Mesothelial cell of epicardium (in vitro differentiated cells): ENCODE measurements at places on chromosomes 1 and 21.
A peak's percentile ranks its signal among the peaks of the same experiment; 100 is the strongest.

DNA sequence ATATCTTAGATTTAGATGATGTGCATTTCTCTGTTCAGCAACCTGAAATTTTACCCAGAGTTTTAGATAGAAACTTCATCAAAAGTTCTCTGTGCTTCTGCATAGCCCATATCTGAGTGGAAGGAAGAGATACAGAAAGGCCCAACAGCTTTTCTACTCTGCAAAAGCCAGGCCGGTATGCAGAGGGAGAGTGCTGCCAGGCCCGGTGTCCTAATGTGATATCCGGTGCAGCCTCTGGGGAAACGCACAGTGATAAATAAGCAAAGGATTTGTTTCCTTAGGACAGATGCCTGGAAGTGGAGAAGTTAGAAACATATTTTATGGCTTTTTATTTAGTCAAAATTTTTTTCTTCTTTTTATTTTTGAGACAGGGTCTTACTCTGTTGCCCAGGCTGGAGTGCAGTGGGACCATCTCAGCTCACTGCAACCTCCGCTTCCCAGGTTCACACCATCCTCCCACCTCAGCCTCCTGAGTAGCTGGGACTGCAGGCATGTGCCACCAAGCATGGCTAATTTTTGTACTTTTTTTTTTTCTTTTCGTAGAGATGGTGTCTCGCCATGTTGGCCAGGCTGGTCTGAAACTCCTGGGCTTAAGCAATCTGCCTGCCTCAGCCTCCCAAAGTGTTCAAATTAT, 145.8 kb downstream of the PATJ start:
- no peak for DNase-seq

DNA sequence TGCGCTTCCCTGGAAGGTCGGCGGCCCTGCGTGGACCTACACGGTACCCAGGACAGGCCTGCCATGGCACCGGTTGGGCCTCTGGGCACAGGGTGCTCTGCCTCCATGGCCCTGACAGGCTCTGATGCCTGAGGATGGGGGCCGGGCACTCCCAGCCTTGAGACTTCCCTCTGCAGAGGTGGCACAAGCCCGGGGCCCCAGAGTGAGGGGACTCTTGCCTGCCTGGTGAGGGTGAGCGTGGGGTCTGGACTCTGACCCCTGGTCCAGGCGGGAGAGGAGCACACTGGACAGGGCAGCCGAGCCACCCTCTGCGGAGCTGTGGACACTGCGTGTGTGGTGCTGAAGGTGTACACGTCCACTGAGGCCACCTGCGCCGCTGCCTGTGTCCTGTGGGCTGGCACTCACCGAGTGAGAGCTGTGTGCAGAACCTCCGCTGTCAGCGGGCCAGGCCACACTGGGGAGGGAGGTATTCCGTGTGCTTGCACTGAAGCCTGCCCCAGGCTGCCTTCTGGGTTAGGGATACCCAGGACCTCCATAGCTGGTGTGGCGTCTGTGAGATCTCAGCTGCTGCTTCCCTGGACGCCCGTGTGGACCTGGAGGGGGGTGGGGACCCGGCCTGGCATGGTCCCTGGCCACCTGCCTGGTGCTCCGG, 10.4 kb downstream of the SKI start:
- no peak for DNase-seq

GRCh38 chr1:241612533-241613477, 27.4 kb downstream of the CHML start:
- DNase-seq: no peak

DNA sequence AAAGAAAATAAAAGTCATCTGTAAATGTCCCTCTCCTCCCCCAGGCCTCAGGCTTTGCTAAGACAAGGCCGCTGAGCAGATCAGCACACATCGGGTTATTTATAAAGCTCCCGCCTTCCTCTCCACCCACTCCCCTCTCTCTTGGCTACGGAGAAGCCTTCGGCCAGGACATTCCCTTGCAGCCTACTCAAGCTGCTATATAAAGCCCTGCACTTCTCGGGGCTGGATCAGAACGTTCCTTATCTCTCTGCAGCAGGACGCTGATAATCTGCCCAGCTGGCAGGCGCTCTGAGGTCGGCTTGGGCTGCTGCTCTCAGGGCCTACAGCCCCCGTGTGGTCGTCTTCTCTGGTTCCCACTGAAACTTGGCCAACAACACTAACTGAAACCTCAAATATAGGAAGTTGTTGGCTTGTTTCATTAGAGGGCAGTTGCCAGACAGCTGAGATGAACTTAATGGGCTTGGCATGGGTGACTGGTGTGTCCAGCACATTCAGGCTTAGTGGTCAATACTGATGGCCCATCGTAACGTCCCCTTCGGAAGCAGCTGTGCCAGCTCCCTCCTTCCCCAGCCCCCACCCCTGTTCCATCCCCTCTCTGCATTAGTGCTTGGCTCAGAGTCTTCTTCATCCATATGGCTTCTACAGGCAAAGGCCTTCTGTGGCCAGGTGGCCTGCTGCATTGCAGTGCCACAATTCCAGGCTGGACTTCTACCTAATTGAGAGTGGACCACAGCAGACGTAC, 64.6 kb downstream of the IER5 start:
- no peak for DNase-seq

- no peak for DNase-seq
Measured at GRCh38 chr21:39348040-39348354, 891 bp downstream of the HMGN1 start.

DNA sequence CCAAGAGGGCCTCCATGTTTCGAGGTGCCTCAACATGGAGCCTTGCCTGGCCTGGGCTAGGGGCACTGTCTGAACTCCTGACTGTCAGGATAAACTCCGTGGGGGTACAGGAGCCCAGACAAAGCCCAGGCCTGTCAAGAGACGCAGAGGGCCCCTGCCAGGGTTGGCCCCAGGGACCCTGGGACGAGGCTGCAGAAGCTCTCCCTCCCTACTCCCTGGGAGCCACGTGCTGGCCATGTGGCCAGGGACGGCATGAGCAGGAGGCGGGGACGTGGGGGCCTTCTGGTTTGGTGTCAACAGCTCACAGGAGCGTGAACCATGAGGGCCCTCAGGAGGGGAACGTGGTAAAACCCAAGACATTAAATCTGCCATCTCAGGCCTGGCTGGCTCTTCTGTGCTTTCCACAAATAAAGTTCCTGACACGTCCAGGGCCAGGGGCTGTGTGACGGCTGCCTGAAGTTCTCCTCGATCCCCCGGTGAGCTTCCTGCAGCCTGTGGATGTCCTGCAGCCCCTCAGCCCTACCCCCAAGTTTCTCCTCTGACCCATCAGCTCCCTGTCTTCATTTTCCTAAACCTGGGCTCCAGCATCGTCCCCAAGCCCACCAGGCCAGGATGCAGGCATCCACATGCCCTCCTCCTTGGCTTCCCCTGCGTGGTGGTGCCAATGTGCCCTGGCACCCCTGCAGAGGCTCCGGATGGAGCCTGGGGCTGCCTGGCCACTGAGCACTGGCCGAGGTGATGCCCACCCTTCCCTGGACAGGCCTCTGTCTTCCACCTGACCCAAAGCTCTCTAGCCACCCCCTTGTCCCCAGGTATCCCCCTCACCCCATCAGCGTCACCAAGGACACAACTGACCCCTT, 12.8 kb upstream of the LRRC3 start:
- DNase-seq: no peak

- DNase-seq: no peak
Measured at GRCh38 chr21:16968436-16968835, 544.4 kb upstream of the CXADR start.

GRCh38 chr1:179910934-179911333, 28.8 kb downstream of the TOR1AIP1 start:
- DNase-seq: no peak

DNA sequence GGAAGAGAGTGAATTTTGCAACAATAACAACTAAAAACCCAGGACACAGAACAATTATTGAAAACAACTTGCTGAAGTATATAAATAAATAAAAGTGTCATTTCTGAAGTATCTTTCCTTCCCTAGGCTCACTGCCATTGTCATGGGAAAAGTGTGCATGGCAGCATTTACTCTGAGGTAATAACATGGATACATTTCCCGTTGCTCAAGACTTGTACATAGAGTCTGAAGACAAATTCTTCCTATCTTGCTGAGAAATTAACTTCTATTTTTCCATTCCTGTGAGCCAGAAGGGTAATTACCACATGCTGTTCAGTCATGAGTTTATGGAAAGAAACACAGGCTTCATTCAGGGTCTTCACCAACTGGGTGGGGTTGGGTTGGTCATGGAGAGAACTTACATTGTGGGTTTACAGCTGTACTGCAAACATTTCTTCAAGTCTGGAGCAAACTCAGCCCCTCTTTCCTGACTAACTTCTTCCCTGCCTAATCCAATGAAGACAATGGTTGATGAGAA, 32.2 kb downstream of the ST6GALNAC3 start:
- no peak for DNase-seq

GRCh38 chr1:206538086-206538770, 30.9 kb downstream of the RASSF5 start:
- DNase-seq: no peak

- no peak for DNase-seq
Measured at GRCh38 chr1:223291796-223292195, 72.2 kb downstream of the SUSD4 start.

DNA sequence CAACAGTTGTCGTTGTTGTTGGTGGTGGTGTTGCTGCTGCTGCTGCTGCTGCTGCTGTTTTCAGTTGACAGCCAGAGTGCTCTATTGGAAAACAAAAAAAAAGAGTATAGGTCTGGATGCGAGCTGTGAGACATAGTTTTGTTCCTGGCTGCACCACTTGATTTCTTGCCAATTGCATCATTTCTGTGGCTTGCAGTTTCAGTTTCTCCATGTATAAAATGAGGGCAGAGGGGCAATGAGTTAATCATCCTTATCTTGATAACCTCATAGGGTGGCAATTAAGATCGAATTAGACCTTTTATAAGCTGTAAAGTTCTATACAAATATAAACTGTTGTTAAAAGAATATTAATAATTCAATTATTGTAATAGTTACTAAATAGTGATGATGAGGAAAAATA, 156.7 kb downstream of the DMRTA2 start:
- DNase-seq: no peak

DNA sequence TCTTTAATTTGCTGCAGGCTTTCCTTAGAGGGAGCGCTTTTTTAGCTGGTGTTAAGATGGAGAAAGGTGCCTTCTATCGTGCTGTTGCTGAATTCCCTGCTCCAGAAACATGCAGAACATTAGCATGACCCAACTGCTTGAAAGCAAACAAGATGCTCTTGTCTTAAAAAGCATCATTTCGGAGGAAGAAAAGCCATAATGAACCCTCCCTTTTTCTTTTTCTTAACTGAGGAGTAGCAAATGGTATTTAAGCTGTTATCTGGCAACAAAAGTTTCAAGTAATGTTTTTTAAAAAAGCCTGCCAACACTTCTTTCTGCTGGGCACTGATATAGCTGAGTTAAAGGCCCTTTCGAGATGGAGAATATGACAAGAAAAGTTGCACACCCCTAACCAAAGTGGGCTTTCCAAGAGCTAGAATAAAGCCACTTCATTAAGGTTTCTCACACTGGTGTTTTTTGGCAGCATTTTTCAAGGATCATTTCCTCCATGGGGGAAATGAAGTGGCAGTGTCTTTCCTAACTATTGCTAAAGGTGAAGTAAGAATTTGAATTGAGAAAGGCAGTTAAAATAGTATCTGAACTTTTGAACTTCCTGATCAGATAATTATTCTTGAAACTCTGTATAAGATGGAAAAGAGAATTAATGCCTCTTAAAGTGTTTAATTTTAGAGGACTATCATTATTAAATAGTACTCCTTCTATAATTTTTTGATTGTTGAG, 38.8 kb downstream of the ST6GALNAC5 start:
- no peak for DNase-seq

GRCh38 chr21:39483917-39484316, 32.1 kb downstream of the SH3BGR start:
- no peak for DNase-seq

DNA sequence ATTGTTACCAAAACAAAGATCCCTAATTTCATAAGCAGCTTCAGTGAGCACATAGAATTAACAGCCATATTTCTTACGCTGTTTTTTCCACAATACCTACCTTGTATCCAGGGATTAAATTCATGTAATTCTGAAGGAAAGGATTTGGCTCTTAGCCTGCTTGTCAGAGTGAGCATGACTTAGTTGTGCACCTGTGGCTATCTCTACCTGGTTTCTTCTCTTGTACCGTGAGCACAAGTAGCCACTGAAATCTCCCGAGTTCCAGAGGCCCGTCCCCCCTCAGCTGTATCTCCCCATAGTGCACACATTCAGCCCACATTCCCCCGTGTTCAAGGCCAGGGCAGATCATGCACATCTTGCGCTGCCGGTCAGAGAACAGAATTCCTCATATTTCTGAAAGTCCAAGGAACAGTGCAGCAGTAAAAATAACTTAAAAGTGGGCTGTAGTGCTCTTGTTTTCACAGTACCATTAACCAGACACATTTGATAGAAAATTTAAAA, 2.3 kb downstream of the TENT5C start:
- DNase-seq: no peak

- no peak for DNase-seq
Measured at GRCh38 chr21:46253610-46254124, 25.1 kb upstream of the LSS start.

DNA sequence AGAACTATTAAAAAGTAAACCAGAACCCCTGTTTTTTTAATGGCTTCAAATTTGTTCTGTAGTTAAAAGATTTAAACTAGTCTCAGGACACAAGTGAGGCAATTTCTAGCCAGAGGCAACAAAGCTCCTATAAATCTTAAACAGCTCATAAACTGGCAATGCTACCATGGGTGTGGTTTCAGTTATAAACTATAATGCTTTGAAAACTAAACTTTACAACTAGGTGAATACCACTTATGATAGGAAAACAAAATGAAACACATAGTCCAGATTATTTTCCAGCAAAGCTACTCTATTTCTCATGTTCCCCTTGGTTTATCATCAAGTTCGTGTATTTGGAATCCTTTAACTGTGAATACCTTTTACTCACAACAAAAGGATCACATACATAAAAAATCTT, 282.5 kb downstream of the VAV3 start:
- no peak for DNase-seq

DNA sequence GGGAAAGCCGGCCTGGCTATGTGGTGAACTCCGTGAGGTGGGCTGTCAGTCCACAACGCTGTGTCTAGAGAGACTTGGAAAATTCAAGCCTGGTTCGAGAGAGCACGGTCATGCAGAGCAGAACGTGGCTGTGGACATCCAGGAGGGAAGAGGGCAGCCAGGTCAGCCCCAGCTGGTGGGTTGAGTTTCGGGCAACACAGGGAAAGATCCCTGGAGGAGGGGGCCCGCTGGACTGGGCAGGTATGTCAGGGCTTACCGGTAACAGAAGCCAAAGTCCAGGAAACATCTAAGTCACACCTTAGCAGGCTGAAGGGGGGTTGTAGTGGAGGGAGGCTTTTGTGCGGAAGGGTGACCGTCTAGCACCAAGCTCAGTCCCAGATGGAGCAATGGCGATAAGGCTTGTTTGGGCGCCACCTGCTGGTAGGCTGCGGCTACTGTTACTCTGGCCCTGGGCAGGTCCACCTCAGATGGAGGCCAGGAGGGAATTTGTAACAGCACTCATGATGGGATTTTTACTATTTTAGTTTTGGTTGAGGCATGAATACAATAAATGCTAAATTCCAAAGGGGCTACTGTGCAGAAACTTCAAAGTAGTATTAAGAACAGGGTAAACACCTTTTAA, 143.3 kb upstream of the ZNF644 start:
- DNase-seq: peak; percentile 65

- DNase-seq: no peak
Measured at GRCh38 chr21:44903050-44903685, 17.5 kb downstream of the ITGB2 start.

- DNase-seq: no peak
Measured at GRCh38 chr1:2415801-2416208, 3.4 kb upstream of the PEX10 start.
